ENCODE measurements at places on chromosomes 11 and 22.

DNA sequence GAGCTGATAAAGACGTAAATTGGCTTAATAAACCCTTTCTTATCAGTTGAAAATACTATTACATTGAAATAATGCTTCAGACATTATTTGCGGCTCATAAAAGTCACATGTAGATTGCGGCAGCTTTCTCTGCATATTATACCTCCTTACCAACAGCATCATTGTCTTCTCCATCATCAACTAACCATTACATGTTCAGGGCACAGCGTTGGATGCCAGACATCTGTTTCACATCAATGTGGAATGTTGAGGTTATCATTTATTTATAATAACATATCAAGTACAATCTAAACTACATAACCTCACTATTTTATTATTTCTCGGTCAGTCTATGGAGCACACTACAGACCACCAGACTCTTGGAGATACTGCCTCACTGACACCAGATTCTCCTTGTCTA is 573.8 kb upstream of the FAT3 start:
- DNase-seq: no peak

DNA sequence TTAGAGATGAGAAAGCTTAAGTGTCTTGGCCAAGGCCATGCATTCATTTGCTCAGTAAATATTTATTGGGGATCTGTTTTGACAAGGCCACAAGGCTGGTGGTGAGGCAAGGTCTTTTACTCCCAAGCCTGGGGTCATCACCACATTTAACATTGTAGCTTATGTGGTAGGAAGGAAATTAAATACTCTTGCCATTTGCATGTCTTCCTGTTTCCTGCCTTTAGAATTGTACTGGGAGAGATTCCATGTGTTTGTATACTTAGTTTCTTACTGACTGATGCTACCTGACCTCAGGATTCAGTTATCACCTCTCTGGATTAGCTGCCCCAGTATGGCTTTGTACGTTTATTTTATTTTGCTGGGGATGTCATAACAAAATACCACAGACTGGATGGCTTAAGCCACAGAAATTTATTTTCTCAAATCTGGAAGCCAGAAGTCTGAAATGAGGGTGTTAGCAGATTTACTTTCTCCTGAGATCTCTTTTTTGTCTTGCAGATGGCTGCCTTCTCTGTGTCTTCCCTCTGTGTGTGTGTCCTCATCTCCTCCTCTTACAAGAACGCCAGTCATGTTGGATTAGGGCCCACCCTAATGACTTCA is 44.8 kb downstream of the SPECC1L start:
- DNase-seq: no peak

DNA sequence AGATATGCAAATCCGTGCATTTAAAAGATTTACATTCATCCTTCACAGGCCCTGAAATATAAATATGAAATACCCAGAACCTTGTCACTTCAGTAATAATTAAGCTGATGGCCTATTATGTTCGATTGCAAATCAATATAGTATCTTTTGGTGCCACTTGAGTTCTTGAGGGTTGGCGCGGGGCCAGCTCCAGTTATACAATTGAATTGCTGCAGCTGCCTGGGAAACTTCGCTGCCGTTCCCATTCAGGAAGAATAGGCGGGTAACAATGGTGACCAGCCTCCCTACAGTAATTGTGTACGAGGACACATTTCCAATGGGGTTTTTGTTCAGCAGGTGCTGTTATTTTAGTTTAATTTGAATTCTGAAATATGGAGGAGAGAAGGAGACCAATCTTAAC is 451.2 kb downstream of the INSC start:
- no peak for DNase-seq

DNA sequence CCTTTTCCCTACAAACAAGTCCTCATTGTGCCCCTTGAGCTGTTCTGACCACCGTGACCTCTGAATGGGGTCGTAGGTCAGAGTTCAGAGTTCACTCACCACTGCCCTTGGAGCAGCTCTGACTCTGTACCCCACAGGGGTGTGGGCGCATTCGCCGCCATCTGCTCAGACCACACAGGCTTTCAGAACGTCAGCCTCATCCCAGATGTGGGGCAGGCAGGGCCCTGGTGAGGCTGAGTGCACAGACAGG is 14.8 kb upstream of the MUC5B start:
- no peak for DNase-seq

GRCh38 chr22:35957589-35957988 is 71.0 kb downstream of the RBFOX2 start:
- no peak for DNase-seq

GRCh38 chr11:65428578-65429067 is 6.0 kb downstream of the NEAT1 start:
- DNase-seq: no peak

- no peak for DNase-seq
Observed at GRCh38 chr11:66112601-66113499, 42.8 kb downstream of the PACS1 start.

DNA sequence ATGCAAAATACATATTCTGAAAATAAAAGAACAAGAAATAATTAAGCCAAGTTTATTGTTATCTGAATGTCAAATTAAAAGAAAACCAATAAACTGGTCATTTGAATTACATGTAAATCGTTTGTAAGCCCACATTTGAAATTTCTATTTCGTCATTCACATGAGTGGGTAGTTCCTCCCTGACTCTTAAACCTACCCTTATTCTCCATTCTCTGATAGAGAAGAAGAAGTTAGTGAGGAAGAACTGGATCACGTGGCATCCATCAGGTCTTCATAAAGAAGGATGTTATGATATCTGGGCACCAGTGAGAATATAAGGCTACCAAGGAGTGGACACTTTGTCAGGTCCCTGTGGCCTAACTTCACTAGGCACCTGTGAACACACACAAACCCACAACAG is 328.1 kb downstream of the OPCML start:
- no peak for DNase-seq

GRCh38 chr11:72491001-72491400 is 56.7 kb upstream of the CLPB start:
- DNase-seq: no peak

DNA sequence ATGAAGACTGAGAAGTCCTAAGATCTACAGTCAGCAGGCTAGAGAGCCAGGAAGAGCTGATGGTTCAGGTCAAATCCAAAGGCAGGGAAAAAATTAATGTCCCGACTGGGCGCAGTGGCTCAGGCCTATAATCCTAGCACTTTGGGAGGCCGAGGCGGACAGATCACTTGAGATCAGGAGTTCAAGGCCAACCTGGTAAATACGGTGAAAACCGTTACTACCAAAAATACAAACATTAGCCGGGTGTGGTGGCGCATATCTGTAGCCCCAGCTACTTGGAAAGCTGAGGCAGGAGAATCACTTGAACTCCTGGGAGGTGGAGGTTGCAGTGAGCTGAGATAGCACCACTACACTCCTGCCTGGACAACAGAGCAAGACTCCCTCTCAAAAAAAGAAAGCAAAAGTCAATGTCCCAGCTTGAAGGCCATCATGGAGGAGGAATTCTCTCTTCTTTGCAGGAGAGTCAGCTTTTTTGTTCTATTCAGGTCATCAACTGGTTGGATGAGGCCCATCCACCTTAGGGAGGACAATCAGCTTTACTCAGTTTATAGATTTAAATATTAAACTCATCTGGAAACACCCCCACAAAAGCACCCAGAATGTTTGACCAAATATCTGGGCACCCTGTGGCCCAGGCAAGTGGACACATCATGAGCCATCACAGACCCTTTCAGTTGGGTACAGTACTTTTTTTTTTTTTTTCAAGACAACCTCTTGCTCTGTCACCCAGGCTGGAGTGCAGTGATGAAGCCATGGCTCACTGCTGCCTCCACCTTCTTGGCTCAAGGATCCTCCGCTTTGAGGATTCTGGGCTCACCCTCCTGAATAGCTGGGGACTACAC is 4.3 kb upstream of the ZC3H7B start:
- DNase-seq: no peak

DNA sequence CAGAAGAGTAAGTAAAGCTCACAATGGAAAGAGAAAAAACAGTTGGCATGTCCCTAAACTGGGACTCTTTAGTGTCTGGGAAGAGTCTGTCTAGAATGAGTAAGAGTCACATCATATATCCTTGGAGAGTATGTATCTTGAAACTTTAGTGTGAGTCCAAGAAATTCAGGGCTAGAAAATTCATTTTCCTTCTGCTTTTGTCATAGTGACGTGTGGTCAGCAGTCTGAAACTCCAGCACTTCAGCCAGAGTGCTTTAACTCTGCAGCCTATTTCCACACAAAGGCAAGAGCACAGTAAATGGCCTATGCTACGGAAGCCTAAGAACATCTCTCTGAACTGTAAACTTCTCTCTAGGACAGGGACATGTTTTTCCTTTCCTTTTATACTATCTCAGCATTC is 174.1 kb downstream of the FAM181B start:
- no peak for DNase-seq

DNA sequence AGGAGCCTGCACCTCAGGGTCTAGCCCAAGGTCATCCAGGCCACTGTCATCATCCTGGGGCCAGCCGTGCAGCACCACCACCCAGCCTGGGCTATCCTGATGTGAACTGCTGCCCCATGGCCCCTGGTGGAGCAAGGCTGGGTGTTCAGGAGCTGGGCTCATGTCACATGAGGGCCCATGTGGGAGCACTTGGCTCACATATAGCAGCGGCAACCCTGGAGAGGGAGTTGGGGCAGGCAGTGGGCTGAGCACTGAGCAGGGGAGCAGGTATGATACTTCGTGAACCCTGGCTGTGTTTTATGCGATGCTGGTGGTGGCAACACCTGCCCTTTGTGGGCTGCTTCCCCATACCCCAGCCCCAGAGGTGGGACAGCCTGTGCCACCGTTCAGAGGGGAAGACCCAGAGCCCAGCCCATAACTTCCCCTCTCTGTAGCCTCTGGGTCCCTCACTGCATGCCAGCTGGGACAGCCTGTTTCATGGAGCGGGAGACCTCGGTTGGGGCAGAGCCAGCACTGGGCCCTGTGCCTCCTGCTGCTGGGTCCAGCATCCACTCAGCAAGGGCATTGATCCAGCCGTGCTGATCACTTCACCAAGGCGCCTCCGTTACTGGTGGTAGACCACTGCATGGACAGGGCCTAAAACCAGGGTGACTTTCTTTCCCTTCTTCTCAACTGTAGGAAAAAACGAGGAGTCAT is 62.5 kb upstream of the SUSD2 start:
- no peak for DNase-seq

GRCh38 chr11:121595717-121596161 is 143.0 kb upstream of the SORL1-AS1 start:
- DNase-seq: no peak

DNA sequence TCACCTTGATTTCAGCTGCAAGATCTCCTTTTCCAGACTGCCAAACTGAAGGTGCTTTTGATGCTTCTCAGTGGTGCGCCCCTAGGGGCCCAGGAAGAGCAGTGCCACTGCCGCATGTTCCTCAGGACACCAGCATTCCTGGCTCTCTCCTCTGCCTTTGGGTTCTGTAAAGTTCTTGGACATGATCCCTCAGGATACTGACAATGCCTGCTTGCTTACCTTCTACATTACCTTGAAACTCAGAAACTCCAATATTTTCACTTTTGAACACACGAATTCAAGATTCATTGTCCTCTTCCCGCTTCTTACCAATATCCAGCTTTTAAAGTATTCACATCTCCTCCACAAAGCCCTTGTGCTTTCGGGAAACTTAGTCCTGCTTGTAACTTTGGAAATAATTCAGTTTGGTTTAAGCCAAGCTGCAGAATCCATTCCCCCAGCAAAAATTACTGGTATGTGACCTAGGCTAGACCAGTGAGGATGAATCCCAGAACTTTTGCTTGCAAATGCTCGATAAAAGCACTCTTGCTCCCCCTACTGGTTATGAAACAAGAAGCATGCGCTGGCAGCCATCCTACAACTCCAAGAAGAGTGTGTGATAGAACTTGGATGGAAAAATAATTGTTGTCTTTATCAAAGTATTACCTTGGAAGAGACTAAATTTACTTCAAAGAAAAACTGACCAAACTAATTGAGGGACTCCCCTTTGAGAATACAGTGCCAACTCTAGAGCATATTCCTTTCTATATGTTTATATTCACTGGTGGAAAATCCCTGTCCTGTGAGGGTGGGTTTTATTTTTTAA is 16.5 kb upstream of the OR5B21 start:
- peak; percentile 35 for DNase-seq

GRCh38 chr11:19101796-19102520 is 15.0 kb upstream of the ZDHHC13 start:
- no peak for DNase-seq

DNA sequence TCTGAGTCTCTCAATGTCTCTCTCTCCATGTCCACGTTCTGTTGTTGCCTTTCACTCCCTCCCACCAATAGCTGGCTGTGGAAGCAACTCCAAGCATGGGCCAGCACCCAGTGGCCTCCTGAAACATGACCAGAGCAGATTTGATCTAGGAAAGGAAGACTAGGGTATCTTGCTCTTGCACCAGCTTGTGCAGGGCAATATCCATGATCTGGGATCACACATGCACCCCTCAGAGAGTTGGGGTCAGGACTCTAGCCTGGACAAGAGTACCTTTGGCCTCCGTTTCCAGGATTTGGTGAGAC is 34.5 kb upstream of the RIC3 start:
- DNase-seq: no peak

- no peak for DNase-seq
Observed at GRCh38 chr11:2393941-2394817, 6.4 kb upstream of the TSSC4 start.

DNA sequence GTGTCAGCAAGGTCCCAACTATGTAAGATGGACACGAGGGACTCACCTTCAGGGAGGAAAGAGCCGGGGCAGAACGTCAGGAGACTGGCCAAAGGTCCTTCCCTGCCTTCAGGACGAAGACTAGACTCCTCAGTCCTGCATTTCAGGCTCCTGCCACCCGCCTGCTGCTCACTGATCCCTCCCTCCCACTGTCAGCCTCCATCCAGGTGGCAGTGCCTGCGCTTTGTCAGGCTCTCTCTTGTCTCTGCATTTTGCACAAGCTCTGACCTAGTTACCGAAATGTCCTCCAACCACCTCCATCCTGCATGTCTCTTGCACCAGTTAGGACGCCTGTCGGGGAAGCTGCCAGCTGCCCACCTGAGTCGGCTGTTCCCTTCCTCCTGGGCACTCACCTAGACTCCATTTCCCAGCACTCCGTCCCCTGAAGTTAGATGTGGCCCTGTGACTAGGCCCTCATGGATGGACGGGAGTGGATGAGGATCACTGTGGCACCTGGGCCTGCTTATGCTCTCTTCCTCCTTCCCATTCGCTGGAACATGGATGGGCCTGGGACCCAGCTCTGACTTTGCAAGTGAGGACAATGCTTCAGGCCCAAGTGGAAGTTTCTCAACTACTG is 8.0 kb downstream of the B3GNT6 start:
- DNase-seq: no peak

- DNase-seq: no peak
Observed at GRCh38 chr11:77055101-77055561, 11.6 kb upstream of the CAPN5 start.

DNA sequence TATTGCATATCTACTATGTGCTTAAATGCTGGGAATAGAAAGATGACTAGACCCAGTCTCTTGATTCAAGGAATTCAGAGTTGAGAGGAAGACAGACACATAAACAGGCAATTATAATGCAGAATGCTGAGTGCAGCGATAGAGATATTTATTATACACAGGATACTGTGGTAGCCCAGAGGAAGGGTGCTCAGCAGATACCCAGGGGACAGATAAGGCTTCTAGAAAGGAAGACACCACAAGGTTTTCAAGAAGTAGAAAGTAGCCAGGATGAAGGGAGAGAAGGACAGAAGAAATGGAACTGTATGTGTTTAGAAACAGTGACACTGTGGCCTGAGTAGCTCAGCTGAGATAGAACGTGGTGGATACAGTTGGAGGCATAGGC is 79.4 kb upstream of the NNMT start:
- DNase-seq: no peak
